ENCODE measurements at places on chromosomes 1 and 21.

DNA sequence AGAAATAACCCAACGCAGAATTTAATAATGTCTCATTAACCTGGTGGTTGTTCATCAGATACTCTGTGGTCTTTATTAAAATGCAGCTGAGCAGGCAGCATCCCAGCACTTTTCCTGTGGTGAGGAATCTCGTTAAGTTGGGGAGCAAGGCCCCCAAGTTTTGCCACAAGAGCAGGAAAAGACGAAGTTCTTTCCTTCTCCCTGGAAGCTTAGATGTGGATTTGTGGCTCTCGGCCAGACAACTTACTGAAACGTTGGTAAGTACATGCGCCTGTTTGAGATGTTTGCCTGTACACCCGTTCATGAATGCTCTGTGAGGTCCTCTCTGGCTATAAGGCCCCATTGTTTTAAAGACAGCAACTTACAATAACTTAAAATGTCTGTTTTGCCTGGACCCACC is 34.3 kb upstream of the PDE9A start:
- no peak for DNase-seq

GRCh38 chr1:192615055-192615454 is 20.9 kb upstream of the RGS13 start:
- DNase-seq, result no peak

GRCh38 chr1:8283058-8283884 is 34.6 kb upstream of the SLC45A1 start:
- no peak for DNase-seq

- DNase-seq, result no peak
These were observed 61.9 kb upstream of the ATP1A1 start for GRCh38 chr1:116311193-116311592.

GRCh38 chr1:93977598-93977945 is 68.3 kb upstream of the GCLM start:
- DNase-seq, result no peak

DNA sequence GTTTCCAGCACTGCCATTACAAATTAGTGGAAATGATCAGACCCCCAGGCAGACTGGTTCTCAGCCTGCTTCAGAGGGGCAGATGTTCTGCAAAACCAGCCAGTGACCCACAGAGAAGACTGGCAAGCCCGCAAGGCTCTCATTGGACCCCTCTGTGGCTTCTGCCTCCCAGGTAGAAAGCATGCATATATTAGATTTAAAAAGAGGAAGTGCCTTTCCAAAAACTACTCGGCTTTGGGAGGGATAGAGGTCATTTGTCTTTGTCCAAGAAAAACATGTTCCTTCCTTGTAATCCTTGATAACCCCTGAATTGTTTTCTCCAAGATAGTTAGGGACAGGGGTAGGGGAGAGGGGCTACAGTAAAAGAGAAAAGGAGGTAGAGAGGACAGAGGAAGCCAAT is 11.8 kb downstream of the HIVEP3 start:
- DNase-seq, result no peak

- no peak for DNase-seq
These were observed 113.9 kb upstream of the CACNA1E start for GRCh38 chr1:181369416-181369815.

DNA sequence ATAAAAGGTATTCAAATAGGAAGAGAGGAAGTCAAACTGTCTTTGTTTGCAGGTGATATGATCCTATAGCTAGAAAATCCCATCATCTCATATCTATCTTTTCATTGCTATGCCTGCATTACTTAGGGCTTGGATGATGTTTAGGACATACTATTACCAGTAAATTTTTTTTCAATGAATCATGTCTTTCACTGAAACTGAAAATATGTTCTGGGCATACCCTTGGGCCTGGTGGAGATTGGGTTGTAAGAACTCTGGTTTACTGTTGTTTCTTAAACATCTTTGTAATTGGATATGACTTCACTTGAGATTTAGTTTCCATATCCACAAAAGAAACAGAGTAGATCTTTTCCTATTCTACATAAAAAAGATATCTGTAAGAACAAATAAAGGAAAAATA is 502.2 kb upstream of the PRMT6 start:
- no peak for DNase-seq
